ENCODE measurements at places on chromosomes 13 and 19. TPM values are rescaled to one million over a fixed set of nuclear protein-coding genes. Genes with fewer than 3 reads are reported as not detected.

The ZNF665 gene
- not detected for total RNA-seq

The SYT3 gene
- total RNA-seq = 1.6 TPM

The OVOL3 gene
- not detected for total RNA-seq

The ZNF99 gene
- total RNA-seq = not detected

The KANK3 gene
- total RNA-seq = 0.11 TPM

The TMEM150B gene
- not detected for total RNA-seq

The GPR4 gene
- 0.24 TPM for total RNA-seq

The TMEM143 gene
- 4.4 TPM for total RNA-seq

The SKA3 gene
- 17.4 TPM for total RNA-seq

The VSIG10L gene
- 0.75 TPM for total RNA-seq

GRCh38 chr19:9456018-9456689 lies 20.8 kb upstream of the ZNF266 start:
- peak; percentile 14 for DNase-seq

- DNase-seq = no peak
These were observed 7.5 kb downstream of the KCTD15 start for GRCh38 chr19:33804021-33804799.

- no peak for DNase-seq
These were observed 615.0 kb downstream of the FGF9 start for GRCh38 chr13:22285867-22286266.

DNA sequence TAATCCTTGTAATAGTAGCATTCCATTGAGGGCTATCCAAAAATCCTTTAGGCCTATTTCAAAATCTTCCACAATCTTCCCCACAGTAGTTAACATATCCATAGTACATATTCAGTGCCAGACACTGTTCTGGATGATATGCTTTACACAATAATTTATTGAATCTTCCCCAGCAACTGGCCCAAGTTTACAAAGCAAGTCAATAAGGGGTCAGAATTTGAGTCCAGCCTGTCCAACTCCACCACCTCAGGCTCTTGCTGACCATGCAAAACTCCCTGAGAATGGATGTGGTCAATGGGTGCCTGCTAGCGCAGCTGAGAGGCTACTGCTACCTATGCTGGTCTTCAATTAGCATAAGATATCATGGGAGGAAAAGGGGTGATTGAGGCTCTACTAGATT lies 529.6 kb downstream of the FGF9 start:
- DNase-seq = no peak

DNA sequence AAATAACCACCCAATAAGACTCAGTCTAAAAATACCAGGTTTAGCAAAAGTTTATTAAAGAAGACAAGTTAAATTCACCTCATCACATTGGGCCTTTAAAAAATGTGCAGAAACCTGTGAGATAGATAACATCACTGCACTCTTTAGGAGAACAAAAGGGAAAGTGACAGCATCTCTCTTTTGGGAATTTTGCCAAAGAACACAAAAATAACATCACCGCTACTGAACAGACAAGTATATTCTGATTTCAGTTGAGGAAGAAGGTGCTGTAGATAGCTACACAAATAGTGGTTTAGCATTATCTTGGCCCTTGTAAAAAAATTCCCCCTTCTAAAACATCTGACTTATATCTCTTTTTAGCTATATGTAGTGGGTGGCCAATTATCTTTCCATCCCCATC lies 244.7 kb downstream of the VWA8 start:
- no peak for DNase-seq

GRCh38 chr13:43874504-43875092 lies 4.9 kb downstream of the CCDC122 start:
- peak; percentile 52 for DNase-seq

DNA sequence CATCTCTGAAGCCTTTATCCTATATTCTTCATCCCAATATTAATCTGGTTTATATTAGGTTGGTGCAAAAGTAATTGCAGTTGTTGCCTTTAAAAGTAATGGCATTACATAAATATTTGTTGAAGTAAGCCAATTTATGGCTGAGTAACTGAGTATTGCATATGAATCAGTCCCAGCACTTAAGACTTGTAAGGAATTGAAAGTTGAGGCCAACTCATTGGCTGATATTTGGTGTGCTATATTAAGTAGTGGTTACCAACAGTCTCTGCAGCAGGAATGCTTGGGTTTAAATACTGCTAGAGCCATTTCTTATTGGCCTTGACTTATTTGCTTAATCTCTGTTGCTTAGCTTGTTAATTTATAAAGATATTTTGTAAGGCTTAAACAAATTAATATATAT lies 460.7 kb downstream of the GPC6 start:
- no peak for DNase-seq

DNA sequence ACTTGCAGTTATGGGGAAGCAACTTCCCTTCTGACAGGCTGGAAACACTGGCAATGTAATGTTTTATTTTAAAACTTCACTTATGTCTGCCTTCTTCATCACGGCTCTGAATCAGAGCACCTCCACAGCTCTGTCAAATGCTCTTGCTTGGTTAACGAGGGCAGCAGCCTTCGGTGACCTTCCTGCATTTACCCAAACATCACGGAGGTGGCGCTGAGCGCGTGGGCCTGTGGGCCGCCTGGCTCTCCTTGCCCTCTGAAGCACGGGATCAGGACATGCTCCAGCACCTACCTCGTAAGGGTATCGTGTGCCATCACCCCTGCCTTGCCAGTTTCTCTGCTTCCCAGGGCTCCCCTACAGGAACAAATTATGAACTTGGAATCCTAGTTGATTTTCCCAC lies 310.0 kb downstream of the TEX29 start:
- DNase-seq = peak; percentile 13

DNA sequence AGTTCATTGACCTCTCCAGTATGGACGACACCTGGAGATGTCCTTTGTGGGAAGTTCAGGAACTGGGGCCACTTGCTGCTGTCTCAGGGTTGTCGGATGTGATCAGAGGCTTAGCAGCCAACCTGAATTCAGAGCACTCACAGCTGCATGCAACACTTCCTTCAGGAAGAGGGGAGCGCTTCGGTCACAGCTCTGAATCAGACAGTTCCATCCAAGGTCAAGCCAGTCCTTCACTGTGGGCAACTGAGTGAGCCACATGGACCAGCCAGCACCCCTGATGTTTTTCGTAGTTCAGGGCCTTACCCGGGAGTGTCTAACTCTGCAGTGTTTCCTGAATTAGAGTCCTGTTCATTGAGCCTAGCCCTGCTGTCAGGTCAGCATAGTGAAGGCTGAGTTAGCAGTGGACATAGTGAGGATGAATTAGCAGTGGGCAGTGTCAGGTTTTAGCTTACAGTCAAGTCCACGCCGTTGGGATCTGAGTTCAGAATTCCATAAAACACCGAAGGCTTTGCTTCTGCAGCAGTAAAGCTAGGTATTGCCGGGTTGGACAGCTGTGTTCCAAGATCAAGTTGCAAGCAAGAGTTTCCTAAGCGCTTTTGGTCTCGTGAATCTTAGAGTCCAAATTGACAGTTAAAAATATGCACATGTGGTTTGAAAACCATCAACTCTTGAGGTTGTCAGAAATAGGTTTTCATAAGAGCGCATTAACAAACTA lies 5.1 kb downstream of the ZNF555 start:
- no peak for DNase-seq

GRCh38 chr19:46678110-46678732 lies 17.2 kb upstream of the DACT3 start:
- peak; percentile 71 for DNase-seq

GRCh38 chr13:71219698-71220415 lies 647.1 kb downstream of the DACH1 start:
- no peak for DNase-seq

GRCh38 chr13:97889803-97890202 lies 63.7 kb upstream of the IPO5 start:
- DNase-seq = no peak

DNA sequence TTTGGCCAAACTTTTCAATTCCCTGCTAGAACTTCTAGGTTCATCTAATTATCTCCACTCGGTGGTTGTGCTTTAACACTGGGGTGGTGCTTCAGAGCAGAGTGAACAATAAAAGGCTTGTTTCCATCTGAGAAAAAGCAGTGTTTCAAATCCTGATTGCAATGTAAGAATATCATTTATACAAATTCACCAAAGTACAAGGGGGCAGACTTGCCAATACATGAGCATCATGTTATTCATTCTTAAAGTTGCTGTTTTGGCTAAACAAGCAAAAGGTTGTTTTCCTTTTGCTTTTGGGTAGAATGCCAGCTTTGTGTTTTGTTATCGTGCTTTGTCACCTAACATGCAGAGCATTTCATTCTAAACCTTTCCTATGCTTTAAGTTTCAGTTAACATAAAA lies 78.5 kb upstream of the UBAC2 start:
- DNase-seq = peak; percentile 43

DNA sequence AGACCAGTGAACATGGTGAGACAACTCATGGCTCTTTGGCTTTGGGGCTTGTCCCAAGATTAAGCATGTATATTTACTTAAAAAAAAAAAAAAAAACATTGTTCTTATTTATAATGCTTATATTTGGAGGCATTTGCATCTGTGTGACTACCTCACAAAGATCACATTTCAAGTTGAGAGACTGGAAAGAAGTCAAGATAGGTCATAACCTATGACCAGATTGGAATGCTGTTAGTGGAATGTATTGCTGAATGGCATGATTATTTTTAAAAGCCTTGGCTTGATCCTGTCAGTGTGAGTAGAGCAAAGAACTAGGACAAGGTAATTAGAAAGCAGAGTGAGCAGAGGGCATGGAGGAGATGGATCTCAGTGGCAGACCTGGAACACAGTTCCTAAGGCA lies 214.6 kb downstream of the OXGR1 start:
- DNase-seq = peak; percentile 4

- peak; percentile 11 for DNase-seq
These were observed 818 bp upstream of the SLITRK1 start for GRCh38 chr13:83883061-83883523.

GRCh38 chr13:97388373-97388772 lies 45.6 kb upstream of the RAP2A start:
- no peak for DNase-seq

DNA sequence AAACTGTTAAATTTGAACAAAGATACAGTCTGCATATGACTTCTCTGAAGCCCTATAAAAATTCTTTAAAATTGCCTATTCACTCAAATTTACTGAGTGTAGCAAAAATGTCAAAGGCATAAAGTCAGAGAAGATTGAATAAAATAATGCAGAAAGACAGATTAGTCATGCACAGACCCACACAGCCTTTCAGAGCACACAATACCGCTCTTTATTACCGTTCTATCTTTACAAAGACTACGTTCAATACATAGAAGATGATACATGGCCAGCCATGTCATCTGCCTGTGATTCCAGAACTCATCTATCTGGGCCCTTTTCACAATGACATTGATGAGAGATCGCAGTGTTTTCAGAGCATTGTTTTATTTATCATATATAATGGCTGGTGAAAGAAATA lies 107.2 kb downstream of the URI1 start:
- DNase-seq = peak; percentile 97

DNA sequence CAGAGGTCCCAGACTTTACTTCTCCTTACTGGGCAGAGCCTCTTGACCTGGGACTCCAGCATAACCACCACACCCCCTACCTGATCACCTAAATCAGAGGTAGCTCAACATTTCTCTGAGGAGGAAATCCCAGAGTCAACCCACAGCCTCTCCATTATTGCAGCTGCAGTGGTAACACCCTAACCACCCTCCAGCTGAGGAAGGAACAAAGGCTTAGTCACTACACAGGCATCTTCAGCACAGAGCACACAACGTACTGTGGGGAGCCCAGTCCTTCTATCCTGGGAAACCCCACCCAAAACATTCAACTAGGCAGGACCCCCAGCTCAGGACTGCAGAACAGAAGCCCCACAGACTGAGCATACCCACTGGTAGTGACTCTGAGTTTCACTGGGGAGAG lies 824.7 kb upstream of the SLITRK5 start:
- no peak for DNase-seq

GRCh38 chr19:48654299-48655059 lies 8.5 kb upstream of the CA11 start:
- no peak for DNase-seq

GRCh38 chr19:52735734-52736133 lies 890 bp upstream of the ZNF611 start:
- no peak for DNase-seq

GRCh38 chr19:6402837-6403608 lies 10.1 kb upstream of the GTF2F1 start:
- DNase-seq = no peak

GRCh38 chr13:81318231-81319019 lies 977.5 kb upstream of the SPRY2 start:
- DNase-seq = no peak

DNA sequence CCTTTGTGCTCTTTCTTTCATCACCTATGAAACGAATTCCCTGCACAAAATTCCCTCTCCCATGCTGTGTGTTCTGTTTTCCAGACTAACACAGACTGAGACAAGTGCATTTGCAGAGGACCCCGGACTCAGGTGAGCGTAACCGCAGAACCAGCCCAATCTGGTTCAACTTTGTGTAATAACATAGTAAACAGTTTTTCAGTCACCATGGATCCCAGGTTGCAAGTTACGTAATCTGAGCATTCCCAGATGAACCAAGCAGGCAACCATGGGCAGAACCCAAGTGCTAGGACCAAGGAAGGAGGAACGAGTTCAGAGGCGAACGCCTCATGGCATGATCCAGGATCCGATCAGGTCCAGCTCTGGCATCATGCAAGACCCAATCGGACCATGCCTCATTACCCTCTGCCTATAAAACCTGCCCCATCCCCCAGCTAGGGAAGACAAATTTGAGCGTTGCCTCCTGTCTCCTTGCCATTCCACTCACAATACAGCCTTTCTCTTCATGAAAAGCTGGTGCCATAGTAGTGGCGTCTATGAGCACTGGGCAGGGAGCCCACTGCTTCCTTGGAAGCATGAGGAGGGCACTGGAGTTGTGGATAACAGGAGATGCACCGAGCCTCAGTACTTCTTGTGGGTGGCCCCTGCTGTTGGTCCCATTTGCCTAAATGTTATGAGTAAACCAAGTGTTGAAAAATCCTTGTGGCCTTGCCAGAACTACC lies 107.6 kb downstream of the ABCC4 start:
- DNase-seq = no peak

- DNase-seq = no peak
These were observed 13.4 kb upstream of the EEF1AKMT1 start for GRCh38 chr13:20787180-20787579.

DNA sequence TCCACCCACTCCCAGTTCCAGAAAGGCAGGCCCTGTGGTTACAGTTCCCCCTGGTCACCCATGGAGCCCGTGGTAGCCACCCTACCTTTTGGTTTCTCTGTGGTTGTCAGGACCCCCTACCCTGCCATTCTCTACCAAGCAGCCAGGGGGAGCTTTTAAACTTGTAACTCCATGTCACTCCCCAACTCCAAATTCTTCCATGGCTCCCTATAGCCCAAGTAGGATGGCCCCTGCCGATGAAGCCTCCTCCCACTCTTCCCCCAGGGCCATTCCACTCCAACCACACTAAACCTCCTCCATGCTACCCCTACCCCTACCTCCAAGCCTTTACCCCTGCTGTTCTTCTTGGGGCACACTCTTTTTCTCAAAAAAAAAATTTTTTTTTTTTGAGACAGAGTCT lies 2.2 kb downstream of the S1PR2 start:
- DNase-seq = peak; percentile 58

- no peak for DNase-seq
These were observed 11.2 kb upstream of the CEACAM21 start for GRCh38 chr19:41564515-41565378.

DNA sequence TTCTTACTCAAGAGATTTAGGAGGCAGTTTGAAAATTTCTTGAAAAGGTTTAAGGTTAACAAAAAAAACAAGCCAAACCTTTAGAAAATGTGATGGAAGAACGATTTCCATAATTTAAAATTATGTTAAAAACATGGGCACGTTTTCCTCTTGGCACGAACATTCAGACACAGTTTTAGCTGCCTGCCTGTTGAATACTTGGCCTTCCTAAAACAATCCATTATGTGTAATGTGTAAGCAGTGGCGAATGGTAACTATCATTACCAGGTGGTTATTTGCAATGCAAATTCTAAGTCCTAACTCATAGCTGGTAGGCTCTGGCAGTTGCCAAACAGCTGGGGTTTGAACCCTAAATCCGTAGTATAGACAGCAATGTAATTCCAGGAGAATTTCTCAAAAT lies 1425.7 kb upstream of the SLC10A2 start:
- DNase-seq = no peak

All from SK-MEL-5 (cell line).